ENCODE measurements at places on chromosomes 4 and X.

- DNase-seq = no peak
These were observed 342.3 kb downstream of the HNRNPD start for GRCh38 chr4:82031376-82031927.

- no peak for DNase-seq
These were observed 16.4 kb downstream of the TRPC5OS start for GRCh38 chrX:111892375-111892774.

- DNase-seq = no peak
These were observed 19.6 kb downstream of the TMEM175 start for GRCh38 chr4:951594-952468.

- DNase-seq = no peak
These were observed 23.7 kb upstream of the PNPLA4 start for GRCh38 chrX:7950865-7951264.

DNA sequence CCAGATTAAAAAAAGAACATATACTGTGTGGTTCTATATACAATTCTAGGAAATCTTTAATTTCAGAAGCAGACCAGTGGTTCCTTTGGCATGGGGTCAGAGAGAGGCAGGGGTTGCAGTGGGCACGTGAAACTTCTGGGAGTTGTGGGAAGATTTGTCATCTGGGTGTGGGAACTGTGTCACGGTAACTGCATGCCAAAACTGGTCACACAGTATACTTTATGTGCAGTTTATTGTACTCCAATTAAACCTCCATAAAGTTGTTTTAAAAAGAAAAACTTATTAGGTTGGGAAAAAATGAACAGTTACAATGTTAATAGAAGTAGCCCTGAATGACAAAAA is 26.7 kb upstream of the STS start:
- no peak for DNase-seq

- no peak for DNase-seq
These were observed 11.1 kb downstream of the ACSL1 start for GRCh38 chr4:184814686-184815045.

GRCh38 chr4:1205586-1206298 is 33.4 kb upstream of the SPON2 start:
- no peak for DNase-seq

DNA sequence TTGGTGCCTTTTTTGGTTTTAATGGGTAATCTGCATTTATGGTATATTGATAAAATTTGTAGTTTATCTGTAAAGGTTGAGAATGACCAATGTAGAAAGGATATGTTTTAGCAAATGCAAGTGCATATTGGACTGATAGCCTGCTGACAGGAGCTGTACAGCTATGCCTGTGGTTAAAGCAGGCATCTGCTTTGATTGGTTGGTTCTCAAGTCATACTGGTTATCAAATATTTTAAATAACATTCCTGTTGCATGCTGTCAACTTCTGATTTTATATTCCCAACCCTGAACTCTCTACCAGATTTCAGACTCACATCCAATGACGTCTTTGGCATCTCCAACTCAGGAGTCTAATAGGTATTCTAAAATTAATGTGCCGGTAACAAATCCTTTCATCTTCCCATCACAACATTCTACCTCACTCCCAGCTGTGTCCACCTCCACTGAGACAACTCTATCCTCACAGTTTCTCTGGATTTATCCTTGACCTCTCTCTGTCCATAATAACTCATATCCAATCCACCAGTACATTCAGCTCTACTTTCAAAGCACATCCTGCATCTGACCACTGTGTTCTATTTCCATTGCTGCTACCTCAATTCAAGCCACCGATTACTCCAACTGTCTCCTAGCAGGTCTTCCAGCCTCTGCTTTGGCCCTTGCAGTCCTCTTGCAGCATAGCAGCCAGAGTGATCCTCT is 125.7 kb downstream of the CAMK2D start:
- no peak for DNase-seq

DNA sequence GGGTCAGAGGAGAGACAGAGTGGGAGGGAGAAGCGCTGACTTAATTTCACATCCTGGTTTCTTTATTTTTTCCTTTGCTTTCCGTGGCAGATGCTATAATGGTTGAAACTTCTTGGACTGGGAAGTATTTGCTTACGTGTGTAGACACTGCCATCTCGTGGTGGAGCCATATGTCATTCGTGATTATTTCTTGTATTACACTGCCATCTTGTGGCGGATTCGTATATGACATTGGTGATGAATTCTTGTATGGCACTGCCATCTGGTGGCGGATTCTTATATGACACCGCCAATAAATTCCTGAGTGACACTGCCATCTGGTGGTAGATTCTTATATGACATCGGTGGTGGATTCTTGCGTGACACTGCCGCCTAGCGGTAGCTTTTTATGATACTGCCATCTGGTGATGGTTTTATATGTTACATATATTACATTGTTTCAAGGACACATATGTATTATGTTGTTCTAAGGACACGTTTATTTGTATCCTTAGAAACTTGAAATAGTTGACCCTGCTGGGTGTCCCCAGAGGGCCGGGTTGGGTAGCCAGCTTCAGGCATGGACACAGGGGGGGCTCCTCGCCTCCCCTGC is 37.3 kb upstream of the CLCN4 start:
- DNase-seq = peak; percentile 58

DNA sequence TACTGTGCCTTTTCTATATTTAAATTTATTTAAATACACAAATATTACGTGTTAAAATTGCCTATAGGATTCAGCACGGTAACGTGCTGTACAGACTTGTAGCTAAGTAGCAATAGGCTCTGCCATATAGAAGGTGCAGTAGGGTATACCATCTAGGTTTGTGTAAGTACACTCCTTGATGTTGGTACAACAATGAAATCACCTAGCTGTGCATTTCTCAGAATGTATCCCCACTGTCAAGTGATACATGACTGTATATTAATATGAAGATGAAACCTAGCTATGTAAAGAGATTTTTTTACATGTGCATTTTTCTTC is 431.2 kb downstream of the KCTD8 start:
- DNase-seq = no peak

GRCh38 chr4:53535567-53535966 is 55.7 kb downstream of the LNX1 start:
- no peak for DNase-seq

DNA sequence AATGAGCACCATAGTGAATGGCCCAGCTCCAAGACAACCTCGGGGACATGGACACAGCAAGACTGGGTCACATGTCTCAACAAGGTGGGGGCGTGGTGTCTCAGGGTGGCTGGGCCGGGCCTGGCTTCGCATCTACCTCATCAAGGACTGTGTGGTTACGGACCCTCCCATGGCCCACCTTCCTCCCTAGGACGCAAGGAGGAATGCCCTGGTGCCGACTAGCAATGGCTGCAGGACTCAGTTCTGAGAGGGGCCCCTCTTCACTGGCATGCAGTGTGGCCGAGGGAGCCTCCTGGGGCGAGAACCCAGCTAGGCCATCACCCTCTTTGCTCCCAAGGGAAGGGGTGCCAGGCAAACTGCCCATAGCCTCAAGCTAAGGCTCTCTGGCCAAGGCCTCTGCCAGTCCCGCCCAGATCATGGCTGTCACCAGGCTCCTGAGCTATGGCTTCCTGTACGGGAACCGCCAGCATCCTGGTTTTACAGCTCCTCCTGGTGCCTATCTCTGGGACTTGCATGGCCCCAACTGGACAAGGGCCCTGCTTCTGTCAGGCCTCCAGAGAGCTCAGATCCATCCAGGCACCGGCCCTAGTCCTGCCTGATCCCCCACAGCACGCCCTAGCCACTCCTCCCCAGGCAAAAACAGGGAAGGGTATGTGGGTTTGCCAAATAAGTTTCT is 218.0 kb upstream of the AGTR2 start:
- DNase-seq = no peak

- no peak for DNase-seq
These were observed 127.4 kb upstream of the UNC5C start for GRCh38 chr4:95676190-95676589.

DNA sequence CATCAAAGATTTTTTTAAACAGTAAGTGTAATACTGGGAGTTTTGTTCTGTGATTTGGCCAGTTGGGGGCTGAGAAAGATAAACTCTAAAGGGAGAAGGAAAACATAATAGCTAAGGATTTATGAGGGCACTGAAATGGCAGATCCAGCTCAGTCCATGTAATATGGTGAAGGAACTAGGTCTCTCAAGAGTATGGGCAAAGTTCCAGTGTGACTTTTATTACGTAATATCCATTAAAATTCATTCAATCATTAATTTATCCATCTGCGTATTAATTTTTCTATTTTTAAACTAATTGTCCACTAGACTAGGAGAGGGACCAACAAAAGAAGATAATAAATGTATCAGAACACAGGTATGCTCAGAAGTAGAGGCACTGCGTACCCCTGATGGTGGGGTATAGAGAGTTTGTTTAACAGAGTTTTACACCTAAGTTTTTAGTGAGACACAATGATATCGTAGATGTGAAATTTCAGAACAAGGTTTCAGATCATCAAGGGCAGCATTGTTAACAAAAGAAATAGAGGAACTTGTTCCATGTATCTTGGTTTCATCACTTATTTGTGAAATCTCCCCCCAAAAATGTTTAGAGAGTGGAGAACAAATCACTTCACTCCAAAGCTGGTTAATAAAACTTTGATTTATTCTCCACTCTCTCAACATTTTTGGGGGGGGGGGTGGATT is 351.1 kb downstream of the GRXCR1 start:
- no peak for DNase-seq

DNA sequence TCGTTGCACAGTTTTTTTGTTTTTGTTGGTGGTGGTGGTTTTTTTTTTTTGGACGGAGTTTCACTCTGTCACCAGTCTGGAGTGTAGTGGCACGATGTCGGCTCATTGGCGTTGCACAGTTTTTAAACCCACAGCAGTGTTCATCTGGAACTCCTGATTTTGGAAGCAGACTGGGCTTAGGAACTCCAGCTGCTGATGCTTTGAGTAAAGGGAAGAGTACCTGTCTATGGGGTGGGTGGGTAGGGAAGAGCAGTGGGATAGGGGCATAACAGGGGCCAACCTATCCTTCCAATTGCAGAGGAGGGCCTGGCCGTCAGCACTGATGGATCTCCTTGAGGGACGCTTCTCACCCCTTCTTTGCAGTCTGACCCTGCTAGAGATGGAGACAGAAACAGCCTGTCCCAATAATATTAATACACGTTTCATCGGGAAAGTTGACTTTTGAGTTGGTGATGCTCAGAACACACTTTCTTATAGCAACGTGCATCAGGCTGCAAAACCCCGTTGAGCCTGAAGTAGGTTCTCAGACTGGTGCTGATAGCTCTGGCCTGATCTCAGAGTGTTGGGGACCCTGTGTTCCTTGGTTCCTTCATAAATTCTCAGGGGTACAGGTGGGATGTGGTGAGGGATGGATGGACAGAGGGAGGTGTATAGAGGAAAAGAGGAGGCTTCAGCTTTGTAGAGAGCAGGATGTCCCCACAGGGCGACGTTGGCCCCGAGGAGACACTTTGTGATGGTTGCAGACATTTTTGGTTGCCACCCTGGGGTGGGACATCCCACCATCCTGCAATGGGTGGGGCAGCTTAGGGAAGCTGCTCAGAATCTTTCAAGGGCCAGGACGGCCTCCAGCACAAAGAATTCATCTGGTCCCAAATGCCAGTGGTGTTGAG is 2.3 kb downstream of the CD99 start:
- DNase-seq = peak; percentile 32

GRCh38 chr4:168679819-168680218 is 183.0 kb downstream of the PALLD start:
- no peak for DNase-seq

- no peak for DNase-seq
These were observed 2.3 kb upstream of the SLBP start for GRCh38 chr4:1714303-1715001.

DNA sequence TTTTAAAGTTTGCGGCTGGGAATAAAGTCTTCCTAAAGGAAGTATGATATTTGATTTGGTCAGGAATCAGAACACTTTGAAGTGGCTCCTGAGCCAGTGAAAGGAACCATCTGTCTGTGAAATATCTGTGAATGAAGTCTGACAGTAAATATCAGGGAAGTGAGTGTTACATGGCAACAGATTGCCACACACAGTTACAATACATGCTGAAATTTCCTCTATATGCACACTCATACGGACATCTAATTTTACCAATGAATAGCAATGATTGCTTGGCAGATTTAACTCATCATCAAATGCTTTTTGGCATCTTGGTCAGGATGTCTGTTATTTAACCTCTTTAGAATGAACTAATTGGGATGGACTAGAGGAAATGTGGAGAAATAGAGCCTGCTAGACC is 1023.8 kb downstream of the FAT4 start:
- DNase-seq = no peak

DNA sequence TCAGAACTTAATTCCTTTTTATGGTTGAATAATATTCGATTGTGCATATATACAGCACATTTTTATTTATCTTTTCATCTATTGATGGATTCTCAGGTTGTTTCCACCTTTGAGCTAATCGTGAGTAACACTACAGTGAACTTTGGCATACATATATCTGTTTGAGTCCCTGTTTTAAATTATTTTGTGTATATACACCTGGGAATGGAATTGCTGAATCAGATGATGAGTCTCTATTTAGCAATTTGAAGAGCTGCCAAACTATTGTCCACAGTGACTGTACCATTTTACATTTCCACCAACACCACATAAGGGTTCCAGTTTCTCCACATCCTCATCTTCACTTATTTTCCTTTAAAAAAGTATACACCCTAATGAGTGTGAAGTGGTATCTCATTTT is 166.2 kb upstream of the FGF13 start:
- no peak for DNase-seq

DNA sequence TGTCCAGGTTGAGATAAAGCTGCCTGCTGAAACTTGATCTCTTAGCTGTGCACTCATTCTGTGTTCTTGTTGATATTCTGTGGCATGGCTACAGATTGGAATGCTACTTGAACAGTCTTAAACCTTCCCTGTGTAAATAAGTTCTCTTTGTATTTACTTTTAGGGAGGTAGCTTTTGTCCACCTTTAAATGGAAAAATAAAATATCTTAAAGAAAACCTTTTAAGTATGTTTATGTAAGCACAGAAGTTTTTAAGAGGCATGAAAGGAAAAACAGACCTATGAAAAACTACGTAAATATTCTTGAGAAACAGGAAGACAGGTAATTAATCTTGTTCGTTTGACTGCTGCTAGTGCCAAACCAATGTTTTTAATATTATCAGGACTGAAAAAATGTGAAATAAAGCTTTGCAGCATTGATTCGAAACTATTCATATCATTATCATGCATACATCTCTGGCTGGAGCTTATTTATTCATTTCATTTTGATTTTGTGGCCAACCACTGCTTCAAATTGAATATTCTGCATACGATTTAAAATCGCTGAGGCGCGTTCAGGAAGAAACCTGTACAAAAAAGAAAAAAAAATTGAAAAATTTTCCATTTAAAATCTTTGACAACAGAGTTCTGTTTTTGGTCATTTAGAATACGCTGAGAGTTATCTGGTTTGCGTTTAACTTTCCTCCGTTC is 17.8 kb downstream of the HSD17B13 start:
- DNase-seq = no peak

DNA sequence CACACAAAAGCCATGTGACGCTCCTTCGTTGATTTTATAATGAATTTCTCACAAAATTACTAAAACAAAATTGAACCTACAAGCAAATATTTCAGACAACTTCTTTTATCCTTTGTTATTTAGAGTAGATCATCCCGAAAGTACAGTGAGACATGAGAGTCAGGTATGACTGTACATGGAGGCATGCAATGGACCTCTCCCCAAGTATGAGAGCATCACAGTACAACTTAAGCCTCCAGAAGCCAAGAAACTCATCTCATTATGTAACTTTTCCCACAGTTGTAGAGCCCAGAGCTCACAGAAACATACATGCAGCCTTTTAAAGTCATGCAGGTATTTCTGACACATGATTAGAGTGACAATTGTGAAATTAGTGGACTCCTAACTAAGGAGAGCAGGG is 167.7 kb downstream of the PAPSS1 start:
- DNase-seq = no peak

Measured in activated naive CD4-positive, alpha-beta T cell treated with Interleukin-2 at 50 U/mL for 16 hours (primary cell).